ENCODE measurements at places on chromosomes 6 and 20.

GRCh38 chr20:31966991-31967655 is 828 bp upstream of the XKR7 start:
- DNase-seq: no peak

DNA sequence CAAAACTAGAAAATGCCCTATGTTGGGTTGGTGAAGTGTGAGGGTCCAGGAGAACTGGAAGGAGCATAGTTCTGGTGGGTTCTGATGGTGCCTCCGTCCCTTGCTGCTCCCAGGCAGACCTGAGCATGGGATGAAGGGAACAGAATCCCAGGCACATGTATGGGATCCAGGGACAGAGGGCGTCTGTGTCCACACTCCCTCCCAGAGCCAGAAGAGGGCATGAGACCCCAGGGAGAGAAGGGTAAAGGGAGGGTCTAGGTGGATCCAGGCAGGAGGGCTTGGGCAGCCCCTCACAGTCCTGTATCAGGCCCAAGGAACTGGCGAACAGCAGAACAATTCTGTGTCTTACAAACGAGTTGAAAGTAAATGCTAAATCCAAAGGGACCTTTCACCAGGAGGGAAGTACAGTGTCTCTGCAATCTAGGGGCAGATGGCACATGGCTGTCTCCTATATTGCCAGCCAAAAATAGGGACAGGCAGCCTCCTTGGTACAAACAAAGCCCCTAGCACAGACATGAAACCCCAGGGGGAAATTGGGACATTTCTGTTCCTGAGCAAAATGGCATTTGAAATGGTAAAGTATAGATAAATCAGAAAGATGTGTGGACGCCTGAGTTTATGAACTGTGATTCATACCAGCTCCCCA is 2.5 kb upstream of the BPIFA1 start:
- DNase-seq: no peak

DNA sequence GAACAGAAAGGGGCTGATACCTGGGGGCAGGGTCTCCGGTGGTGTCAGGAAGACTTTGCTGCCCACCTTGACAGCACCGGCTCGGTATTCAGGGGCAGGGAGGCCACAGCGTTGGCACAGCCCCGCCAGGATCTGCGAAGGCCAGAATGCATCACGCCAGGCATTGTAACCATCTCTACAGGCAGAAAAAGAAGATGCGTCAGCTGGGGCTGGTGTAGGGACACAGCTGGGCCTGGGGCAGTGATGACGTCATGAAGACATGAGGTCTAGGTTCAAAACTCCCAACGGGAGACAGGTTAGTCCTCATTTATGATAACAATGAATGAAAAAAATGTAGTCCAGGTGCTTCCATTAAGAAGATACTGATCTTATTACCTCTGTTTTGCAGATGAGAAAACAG is 22.0 kb downstream of the ERGIC3 start:
- DNase-seq: no peak

DNA sequence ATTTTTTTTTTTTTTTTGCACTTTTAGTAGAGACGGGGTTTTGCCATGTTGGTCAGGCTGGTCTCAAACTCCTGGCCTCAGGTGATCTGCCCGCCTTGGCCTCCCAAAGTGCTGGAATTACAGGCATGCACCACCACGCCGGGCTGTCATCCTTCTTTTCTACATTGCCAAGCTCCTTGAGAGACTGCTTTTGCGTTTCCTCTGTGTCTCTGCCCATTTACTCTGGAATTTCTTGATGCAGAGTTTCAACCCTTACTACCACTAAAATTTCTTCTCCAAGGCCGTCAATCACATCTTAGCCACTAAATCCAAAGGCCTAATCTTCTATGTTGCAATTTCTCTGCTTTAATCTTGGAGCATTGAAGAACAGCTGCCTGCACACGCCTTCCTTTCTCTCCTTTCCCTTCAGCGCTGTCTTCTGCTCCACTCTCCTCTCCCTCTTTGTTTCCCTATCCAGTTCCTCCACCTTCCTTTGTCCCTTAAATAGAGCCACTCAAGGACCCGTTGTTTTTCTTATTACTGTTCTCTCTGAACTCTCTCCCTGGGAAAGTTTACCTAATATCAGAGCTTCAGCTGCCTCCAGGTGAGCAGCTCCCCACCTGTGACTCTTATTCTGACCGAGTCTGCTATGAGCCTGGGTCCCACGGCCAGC is 98.8 kb downstream of the SLC35B3 start:
- DNase-seq: no peak

- DNase-seq: no peak
Measured at GRCh38 chr6:96547654-96548053, 15.3 kb upstream of the FHL5 start.

- DNase-seq: no peak
Measured at GRCh38 chr6:52551483-52552277, 25.2 kb downstream of the TRAM2 start.

- no peak for DNase-seq
Measured at GRCh38 chr6:55668591-55668990, 89.6 kb upstream of the HMGCLL1 start.

- no peak for DNase-seq
Measured at GRCh38 chr20:63815615-63816253, 15.3 kb downstream of the ZBTB46 start.

DNA sequence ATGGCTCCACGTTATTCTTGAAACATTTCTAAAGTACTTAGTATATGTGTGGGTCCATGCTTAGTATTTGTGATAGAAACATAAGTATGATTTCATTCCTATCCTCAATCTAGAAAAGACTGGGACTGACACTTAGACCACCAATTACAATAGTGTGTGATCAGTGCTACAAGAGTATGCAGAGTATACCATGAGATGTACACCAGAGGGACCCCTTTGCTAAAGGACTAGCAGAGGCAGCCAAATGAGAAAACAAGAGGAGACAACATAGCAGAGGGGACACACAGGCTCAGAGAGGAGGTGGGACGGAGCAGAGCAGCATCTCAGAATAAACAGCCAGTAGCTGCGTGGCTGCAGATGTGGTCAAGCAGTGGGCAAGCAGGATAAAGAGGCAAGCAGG is 21.0 kb downstream of the RMND1 start:
- DNase-seq: no peak

- no peak for DNase-seq
Measured at GRCh38 chr6:3532296-3532916, 75.6 kb upstream of the SLC22A23 start.

DNA sequence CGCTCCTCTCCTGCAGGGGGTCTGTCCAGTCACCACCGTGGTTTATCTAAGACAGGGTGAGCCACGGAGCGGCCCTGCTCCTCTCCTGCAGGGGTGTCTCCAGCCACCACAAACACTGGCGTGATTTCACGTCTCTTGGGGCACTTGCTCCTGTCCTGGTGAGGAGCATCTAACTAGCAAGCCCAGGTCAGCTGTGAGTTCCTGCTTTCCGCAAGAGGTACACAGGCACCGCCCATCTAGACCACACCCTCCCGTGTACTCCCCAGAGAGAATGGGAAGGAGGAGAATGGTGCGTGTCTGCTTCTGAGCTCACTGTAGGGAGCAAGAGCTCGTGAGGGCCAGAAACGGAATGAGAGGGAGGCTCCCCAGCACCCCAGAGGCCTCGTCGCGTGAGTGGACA is 40.7 kb downstream of the DACT2 start:
- no peak for DNase-seq

- no peak for DNase-seq
Measured at GRCh38 chr6:46333481-46333880, 157.8 kb downstream of the RCAN2 start.

GRCh38 chr20:42043921-42044320 is 425.7 kb upstream of the CHD6 start:
- DNase-seq: no peak

DNA sequence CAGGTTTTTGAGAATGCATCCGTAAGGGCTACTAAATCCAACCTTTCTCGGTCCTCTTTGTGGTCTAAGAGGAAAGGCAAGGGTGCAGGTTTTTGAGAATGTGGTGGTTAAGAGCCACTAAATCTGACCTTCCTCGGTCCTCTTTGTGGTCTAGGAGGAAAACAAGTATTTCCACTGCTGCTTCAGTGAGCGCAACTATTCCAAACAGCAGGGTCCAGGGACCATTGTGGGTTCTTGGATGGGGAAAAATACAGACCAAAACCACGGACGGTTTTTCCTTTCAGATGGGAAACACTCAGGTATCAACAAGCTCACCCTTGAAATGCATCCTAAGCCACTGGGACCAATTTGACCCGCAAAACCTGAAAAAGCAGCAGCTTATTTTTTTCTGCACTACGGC is 21.9 kb downstream of the BTBD9 start:
- DNase-seq: no peak

DNA sequence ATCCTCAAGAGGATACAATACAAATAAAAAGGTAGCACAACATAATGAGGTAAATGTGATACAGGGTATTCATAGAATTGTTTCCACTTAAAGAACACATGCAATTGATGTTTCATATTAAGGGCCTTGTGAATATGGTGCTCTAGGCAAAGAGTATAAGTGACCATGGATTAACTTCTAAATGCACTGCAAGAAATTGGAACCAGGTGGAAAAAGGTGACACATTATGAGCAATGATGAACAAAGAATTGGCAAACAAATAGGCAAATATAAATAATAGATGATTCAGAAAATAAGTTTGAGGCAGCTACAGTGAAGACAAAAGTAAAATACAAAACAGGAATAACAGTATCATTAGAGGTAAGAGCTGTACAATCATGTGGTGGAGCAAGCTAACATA is 192.0 kb downstream of the GRIK2 start:
- DNase-seq: no peak

DNA sequence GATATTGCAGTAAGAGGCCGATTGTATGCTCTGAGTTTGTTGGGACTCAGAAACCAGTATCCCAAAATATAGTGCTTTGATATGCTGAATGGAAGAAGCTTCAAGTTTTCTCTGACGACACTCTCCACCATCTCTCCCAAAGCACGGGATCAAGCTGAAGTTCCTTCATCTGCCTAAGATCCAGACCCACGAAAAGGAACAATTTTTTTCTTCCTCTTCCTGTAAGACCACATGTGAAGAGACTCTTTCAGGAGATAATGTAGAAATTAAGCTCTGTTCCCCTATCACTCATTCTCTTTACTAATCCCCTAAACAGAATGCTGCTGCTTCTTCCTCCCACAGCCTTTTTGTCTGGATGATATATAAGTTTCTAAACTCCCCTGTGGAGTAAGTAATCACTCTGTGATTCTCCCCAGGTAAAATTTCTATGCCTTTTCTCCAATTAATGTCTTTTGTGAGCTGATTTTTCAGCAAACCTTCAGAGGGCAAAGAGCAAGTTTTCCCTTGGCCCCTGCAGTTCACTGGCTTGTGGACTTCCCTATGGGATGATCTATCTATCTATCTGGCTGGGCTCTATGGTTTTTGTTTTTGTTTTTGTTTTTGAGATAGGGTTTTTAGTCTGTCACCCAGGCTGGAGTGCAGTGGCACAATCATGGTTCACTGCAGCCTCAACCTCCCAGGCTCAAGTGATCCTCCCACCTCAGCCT is 13.5 kb upstream of the PNRC1 start:
- no peak for DNase-seq

GRCh38 chr6:29941471-29941870 is 861 bp upstream of the HLA-A start:
- DNase-seq: no peak

- DNase-seq: no peak
Measured at GRCh38 chr6:65700561-65700960, 6.5 kb downstream of the EYS start.

- DNase-seq: no peak
Measured at GRCh38 chr20:33910529-33911327, 83.0 kb upstream of the RALY start.

GRCh38 chr6:110430236-110430635 is 14.9 kb upstream of the DDO start:
- DNase-seq: no peak

DNA sequence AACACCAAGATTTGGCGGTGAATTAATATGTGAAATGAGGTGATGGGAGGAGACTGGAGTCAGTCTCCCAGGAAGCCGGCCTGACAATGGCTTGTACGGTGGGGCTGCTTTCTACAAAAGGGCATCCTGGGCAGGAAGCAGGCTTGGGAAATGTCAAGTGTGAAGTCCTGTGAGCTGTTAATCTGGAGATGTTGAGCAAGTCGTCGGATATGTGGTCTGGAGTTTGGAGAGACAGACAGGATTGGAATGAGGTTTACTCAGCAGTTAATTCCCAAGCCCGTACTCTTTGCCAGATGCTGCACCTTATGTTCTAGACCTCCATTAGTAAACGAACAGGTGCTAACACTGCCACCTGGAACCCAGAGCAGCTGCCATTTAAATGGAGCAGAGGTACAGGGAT is 107.7 kb upstream of the FOXC1 start:
- no peak for DNase-seq

DNA sequence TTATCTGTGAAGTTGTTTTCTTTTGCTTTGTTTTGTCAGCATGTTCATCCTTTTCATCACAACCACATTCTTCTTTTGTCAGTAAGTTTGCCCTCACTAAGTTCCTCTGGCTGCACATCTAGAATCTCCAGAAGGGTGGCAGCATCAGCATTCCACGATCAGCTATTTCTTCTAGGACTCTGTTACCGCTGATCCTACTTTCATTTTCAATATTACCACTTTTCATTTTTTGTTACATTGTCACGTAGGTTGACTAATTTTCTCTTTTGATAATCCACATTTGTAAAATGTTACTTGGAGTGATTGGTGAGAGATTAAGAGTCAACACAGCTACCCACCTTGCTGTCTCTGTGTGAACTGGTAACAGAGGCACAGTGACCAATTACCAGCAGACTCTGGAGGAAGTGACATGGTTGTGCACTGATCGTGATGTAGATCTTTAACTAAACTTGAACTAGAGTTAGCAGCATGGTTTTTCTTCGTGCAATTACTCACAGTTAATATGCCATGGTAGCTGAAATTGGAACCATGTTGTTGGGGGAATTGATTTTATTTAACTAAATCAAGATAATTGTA is 307.9 kb upstream of the SLC35B3 start:
- no peak for DNase-seq

DNA sequence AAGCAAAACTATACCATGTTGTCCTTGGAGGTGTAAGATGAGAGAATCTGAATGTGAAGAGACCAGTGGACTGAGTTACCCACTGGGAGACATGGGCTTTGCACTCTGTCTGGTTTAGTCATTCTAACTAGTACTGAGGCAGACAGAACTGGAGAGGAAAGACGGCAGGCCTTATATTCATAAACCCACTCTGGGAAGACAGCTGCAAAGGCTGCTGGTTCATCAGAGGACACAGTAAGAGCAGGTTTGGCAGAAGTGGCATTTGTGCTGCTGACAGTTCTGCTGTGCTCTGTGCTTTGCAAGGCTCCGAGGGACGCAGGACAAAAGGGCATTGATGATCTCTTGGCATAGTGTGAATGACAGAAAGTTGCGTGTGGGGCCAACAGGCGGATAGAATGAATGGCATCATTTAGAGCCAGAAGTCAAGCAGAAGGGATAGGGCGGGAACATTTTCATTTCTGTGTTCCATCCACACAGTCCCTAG is 142.3 kb upstream of the TENT5A start:
- DNase-seq: no peak

- no peak for DNase-seq
Measured at GRCh38 chr6:143694560-143694959, 16.8 kb downstream of the PHACTR2 start.

- DNase-seq: no peak
Measured at GRCh38 chr6:134117409-134117808, 65.0 kb upstream of the SLC2A12 start.
